ENCODE measurements at places on chromosomes 3 and 15.
A peak's percentile ranks its signal among the peaks of the same experiment; 100 is the strongest.

- DNase-seq, result no peak
These were observed 307.4 kb downstream of the NTRK3 start for GRCh38 chr15:87949151-87949574.

- no peak for DNase-seq
These were observed 33.1 kb upstream of the SEMA3F start for GRCh38 chr3:50122071-50122470.

DNA sequence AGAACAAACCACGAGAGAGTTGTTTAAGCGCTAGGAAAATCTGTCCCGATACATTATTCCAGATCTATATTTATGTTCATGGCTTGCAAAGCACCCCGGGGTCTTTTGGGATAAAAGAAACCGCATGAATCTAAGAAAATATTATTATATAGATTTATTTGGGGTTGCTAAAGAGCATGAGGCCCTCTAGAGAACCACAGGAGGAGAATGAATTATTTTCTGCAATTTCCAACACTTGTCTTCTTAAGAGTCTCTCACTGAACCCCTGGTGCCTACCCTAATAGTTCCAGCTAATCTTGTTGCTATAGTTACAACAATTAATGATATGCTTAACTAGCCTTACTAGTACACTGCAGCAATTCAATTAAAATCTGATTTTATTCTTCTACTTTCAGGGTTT lies 79.6 kb downstream of the ARRDC4 start:
- DNase-seq, result no peak

GRCh38 chr15:25727116-25727515 lies 136.0 kb downstream of the ATP10A start:
- no peak for DNase-seq

GRCh38 chr3:101876142-101876541 lies 26.8 kb downstream of the NFKBIZ start:
- DNase-seq, result no peak

- no peak for DNase-seq
These were observed 2.3 kb upstream of the SHC4 start for GRCh38 chr15:48965972-48966371.

DNA sequence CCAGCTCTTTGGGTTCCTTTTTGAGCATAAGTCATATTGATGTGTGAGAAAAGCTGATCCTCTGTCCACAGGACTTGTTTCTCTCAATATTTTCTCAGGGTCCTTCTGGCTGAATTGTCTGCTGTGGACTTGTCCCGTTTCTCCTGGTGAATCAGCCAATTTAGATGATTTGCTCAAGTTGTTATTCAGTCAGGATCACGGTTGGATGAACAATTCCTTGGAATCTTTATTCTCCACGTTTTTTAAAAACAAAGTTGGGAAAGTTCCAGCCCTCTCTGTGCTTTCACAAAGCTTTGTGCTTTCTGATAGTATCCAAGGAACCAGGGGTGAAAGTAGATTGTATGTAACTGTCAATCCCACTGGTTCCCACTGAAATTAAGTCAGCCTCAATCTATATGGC lies 61.3 kb downstream of the LRRC3B start:
- DNase-seq, result no peak

DNA sequence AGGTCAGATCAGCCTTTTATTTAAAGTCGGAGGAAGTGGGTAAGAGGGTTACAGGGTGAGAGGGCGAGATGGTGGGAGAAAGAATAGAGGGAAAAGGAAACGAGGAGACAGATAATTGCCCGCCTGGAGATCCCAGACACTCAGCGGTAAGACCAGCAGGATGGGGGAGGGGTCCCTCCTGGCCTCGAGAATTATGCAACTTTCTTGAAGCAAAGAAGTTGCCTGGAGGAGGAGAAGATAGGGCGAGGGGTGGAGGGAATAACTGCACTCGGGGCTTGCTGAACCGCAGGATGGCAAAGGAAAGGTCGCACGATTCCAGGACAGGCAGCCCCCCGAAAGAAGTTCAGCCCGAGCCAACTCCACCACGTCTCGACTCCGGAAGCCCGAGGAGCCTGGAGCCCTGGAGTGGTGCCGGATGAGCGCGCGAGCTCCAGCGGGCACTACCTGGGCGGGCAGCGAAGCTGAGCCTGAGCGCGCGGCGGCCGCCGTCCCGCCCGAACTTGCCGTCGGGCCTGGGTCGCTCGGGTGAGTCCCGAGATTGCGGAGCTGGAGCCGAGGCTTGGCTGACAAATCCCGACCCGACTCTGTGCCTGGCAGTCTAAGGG lies 402 bp downstream of the WWTR1 start:
- DNase-seq, result no peak

DNA sequence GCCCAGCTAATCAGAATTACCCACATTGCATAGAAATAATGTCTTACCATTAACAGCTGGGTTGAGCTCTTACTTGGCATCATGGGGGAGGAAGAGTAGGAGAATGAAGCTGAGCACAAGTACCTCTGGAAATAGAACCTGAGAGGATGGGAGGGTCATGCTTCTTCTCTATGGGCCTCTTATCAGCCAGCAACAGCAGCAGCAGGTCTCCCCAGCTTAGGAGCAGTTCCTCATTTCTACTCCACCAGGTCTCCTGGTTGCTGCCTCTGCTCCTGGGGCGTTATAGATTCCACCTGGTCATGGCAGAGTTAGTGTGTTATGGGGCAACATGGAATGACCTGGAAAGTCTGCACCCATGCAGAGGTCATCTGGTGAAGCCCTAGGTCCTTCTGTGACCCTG lies 3.4 kb downstream of the FSD2 start:
- peak; percentile 35 for DNase-seq

DNA sequence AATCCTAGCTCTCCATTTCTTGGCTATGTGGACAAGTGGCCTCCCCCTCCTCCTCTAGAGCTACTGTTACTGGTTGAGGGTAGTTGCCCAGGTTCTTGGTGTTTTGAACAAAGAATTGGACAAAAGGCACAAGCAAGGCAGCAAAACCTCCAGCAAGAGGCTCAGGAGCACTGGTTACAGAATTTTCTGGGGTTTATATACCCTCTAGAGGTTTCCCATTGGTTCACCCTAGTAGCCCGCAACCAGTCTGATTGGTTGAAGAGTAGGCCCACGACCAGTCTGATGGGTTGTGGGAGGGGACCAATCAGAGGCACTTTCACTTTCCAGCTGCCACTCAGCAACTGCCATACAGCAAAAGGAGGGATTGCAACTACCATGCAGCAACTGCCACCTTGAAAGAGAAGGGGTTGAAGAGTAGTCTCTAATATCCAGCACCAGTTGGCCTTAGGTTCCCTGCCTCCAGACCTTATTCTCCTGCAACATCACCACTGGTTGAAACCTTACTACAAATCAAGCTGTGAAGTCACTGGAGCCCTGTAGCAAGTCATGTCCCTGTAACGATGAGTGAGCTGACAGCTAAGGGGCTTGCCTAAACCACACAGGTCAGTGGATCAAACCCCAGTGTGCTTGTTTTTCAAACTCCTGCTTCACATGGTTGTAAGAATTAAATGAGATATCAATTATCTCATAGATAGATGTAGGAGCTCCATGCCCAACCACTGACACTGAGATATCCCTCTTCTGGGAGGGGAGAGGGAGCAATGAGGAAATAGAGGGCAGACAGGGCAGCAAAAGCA lies 2.9 kb upstream of the C15orf39 start:
- peak; percentile 79 for DNase-seq

DNA sequence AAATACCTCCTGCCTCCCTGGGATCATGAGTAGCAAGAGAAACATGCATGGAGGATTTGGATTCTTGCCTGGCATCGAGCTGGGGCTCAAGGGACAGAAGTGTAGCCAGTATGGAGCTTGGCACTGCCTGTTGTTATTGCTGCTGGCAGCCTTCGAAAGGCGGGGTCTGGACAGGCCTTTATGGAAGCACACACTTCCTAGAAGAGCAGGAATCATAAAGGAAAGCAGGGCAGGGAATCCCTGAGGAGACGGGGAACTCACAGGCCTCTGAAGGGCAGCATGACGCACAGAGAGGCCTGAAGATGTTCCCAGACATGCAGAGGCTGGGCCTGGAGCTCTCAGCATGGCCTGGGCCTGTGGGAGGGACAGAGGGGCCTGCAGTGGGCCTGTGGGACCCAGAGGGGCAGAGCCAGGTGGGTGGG lies 18.6 kb upstream of the SLC41A3 start:
- DNase-seq, result no peak

- DNase-seq, result no peak
These were observed 2.9 kb downstream of the TIMP4 start for GRCh38 chr3:12155828-12156227.

- DNase-seq, result no peak
These were observed 592.4 kb downstream of the DIPK2A start for GRCh38 chr3:144564011-144564410.

GRCh38 chr3:149705416-149705815 lies 46.9 kb downstream of the COMMD2 start:
- DNase-seq, result no peak

- no peak for DNase-seq
These were observed 62.7 kb downstream of the B3GNT5 start for GRCh38 chr3:183315739-183316138.

- DNase-seq, result no peak
These were observed 916.2 kb upstream of the CADM2 start for GRCh38 chr3:84042399-84043106.

- no peak for DNase-seq
These were observed 251.1 kb downstream of the GABRB3 start for GRCh38 chr15:26521691-26522198.

GRCh38 chr15:66498501-66499386 lies 1.2 kb upstream of the SNAPC5 start:
- peak; percentile 46 for DNase-seq

DNA sequence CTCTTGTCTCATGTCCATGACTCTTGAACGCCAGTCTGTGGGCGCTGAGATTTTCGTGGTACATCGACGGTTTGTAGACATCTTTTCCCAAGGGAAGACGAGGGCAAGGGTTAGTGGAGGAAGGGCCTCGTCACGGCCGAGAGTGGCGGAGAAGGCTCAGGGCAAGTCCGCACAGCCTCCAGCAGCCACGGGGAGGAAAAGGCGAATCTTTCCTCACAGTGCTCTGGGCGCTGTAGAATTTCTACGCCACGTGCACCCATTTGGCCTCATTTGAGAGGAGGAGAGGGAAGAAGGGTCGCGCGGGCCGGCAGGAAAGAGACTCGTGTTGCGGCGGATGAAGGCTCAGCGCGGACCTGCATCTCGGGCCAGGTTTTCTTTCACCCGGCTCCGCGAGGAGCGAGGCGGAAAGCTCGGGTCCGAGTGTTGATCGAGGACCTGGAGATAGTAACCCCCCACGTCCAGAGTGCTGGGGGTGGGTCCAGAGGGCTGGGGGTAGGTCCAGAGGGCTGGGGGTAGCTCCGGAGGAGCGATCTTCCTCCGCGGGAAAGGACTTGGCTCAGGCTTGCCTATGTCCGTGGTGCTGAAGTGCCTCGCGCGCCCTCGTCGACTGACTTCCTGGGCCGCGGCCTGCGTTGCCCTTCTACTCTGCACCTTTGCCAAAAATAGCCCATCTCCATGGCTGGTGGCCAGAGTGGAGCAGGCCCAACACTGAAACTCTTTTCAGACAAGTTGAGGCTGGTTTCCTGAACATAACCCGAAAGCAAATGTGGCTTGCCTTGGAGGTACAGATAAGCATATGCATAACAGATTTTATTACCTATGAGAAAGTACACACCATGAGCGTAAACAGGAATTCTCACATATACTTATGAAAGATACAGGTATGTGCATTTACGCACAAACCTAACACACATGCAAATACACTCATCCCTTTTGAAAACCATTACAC lies 1.1 kb downstream of the SLC35G2 start:
- no peak for DNase-seq

DNA sequence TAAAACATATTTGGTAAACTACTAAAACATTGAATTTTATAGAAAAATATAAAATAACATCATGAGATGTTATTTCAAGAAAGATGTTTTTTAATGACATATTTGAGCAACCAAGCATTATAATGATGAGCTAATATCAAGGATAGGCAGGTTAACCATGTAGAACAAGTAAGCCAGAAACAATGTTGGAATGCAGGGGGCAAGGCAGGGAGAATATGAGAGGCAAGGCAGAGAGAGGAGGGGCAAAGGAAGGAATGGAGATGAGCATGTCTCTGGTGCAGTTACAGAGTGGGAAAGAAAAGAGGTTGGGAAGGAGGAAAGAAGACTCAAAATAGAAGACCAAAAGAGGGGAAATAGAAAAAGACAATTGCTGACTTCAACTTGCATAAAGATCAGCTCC lies 390.4 kb downstream of the MCTP2 start:
- DNase-seq, result no peak

DNA sequence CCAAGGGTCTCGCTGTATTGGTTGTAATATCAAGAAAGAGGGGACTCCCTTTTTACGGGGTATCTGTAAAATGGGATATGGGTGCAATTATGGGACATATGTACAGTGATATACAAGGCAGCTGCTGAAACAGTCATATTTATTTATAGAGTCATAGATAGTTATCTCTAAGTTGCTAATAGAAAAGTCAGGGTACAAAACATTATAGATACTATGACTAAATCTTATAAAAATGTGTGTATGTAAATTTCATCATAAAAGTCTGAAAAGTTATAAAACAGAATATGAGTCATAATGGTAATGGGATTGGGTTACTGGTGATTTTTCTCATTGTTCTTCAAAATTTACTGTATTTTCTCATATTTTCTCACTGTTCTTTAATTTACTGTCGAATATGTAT lies 344.9 kb upstream of the SLCO3A1 start:
- DNase-seq, result no peak

- no peak for DNase-seq
These were observed 15.9 kb downstream of the HPS3 start for GRCh38 chr3:149145356-149145755.

GRCh38 chr3:9298236-9298635 lies 48.8 kb upstream of the SRGAP3 start:
- DNase-seq, result no peak

DNA sequence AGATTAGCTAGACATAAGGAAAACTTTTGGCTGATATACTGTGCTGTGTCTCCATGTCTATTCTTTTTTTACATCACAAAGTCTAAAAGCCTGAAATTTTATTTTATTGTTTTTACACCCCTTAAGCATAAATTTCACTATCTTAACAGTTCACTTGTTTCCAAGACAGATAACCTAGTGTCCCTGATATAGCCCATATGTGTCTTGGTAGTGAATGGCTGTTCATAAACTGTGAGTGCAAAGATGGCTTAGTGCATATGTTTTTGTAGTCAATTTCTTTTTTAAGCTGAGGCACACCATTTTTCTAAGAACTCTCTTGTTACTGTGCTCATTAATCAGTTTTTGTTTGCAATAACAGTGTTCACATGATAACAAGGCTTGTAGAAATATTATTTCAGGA lies 381.1 kb downstream of the OXSM start:
- no peak for DNase-seq

GRCh38 chr15:46111730-46112129 lies 476.9 kb downstream of the SQOR start:
- no peak for DNase-seq

Measured in hematopoietic multipotent progenitor cell treated with erythropoietin and hydrocortisone succinate and interleukin-3 and kit ligand, for 15 days (in vitro differentiated cells).